CD4-positive, alpha-beta T cell treated with Interleukin-17A for 1 hour (primary cell): ENCODE measurements at places on chromosomes 1 and 21.

DNA sequence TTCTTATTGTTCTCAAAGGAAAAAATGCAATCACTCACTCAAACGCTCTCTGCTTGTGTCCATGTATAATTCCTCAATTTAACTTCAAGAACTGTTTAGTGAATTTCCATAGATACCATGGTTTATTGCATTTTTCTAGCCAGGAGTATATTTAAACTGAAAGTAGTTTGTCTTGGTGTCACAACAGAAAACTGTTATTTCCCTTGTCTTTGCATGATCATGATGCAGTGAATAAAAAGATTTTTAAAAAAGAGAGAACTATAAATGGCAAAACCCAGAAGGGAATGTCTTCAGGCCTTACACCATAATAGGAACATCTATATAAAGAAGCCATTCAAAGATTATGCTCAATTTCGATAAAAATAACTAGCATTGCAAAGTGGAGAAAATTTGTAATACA is 523.5 kb upstream of the ADGRL4 start:
- DNase-seq, result no peak

DNA sequence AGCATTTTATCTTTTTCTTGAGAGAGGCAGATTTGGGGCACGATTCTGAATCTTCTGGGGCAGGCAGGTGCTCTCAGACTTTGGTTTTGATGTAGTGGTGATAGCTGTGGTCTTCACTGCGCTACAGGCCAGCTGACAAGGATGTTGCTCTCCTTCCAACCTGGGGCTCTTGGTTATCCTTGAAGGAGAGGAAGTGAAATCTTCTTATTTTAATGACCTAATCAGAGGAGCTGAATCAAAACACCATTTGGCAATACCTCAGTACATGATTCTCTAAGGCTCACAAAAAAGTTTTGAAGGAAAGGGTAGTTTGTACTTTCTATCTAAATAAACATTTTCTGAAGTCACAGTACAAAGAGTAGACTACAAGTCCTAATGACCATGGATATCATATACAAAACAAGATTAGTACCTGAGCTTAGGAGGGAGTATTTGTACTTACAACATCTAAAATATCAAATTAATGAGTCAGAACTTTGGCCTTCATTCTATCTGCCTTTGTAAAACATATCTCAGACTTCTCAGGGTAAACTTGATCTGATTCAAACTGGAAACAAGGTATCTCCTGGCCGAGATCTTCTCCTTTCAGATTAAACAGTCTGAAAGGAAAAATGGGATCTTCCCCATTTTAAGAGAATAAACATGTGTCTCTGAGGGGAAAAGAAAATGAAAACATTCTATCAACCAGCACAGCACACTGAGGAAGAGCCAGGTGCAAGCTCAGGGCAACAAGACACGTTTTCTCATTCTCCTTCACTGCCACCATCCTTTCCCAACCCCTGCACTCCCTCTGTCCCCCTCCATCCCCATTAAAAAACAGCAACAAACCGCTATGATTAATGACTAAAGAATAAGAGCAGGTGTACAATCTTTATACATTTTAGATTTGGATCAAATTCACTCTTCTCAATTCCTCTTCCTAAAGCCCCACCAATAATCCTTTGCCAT is 69.2 kb downstream of the SH3GLB1 start:
- no peak for DNase-seq

GRCh38 chr1:54973205-54973921 is 7.1 kb upstream of the TMEM61 start:
- no peak for DNase-seq

- DNase-seq, result no peak
These were observed 111.6 kb downstream of the RGS2 start for GRCh38 chr1:192920412-192920811.

GRCh38 chr1:112674986-112675727 is 698 bp downstream of the MOV10 start:
- DNase-seq, result peak; percentile 24

DNA sequence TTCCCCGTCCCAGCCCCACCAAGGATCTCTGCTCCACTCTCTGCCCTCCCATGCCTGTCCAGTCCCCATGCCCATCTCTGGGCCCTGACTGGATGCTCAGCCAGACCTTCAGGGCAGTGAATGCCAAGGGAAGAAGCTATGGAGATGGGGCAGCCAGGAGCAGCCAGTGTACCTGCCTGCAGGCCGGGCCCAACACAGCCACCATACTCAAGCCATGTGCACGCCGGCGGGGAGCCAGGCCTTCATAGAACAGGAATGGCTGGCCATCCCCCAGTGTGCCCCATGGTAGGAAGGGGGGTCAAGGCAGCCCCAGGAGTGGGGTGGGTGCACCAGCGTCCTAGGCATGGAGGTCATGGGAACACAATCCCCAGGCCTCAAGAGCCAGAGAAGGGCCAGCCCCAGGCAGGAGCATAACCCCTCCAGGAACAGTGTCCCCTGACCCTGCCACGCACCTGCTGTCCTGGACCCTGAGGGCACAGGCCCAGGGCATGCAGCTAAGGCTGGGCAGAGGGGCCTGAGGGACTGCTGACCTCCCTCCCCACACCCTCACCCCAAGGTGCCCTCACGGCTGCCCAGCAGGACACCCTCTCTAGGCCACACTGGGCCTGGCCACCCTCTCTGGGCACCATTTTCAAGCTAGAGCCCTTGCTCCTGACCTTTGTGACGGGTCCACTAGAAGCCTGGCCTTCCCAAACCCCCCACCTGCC is 20.3 kb upstream of the ARF1 start:
- DNase-seq, result no peak

- DNase-seq, result no peak
These were observed 359.0 kb upstream of the PTBP2 start for GRCh38 chr1:96362623-96363022.

GRCh38 chr1:30840904-30841598 is 67.5 kb downstream of the SDC3 start:
- DNase-seq, result no peak

- DNase-seq, result no peak
These were observed 12.8 kb upstream of the E2F2 start for GRCh38 chr1:23543707-23544443.

DNA sequence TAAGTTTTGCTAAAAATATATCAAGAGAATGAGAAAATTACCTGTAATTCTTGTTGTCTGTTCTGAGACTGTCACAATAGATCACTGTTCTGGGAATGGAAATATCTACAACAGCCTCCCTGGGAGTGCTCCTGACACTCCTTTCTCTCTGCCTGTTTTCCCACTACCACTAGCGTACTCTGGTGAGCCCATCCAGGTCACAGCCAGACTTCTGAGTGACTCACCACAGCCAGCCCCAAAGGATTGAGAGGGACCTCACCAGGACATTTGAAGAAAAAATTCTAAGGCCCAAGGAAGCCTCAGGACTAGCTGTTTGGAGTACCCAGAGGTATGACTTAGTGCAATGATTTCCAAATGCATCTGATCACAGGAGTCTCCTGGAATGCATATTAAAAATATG is 39.0 kb upstream of the TADA1 start:
- no peak for DNase-seq

DNA sequence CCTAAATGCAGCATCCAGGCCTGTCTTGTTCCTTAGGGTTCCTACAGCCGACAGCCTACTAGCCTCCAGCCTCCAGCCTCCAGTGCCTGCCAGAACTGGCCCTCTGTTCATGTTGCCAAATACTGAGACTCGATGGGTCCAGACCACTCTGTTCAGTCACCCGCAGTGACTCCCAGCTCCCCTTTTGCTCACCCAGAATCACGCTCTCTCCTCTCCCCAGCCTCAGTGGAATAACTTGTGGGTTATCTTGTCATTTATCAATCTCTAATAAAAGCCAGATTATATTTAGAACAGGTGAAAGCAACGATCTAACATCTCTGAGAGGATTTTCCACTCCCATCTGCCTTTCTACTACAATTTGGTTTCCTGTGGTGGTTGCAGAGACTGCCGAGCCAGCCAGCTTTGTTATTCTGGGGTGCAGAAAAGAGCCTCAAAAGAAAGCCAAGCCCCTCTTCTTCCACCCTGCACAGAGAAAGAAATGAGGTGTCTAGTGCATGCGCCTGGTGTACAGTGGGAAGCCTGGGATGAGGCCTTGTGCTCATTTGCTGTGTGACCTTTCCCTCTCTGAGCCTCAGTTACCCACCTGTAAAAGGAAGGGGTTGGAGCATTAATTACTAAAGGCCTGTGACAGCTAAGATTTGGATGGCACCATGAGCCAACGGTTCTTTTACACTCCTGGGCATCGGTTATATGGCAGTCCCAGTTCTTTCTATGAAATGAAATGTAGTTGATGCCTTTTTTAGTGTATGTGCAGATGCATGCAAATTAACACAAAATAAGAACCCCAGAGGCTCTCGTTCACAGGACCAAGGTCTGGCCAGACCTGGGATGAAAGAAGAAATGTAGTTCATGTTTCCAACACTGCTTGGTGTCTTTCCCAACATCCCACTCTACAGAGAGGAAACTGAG is 42.9 kb upstream of the ID3 start:
- no peak for DNase-seq

DNA sequence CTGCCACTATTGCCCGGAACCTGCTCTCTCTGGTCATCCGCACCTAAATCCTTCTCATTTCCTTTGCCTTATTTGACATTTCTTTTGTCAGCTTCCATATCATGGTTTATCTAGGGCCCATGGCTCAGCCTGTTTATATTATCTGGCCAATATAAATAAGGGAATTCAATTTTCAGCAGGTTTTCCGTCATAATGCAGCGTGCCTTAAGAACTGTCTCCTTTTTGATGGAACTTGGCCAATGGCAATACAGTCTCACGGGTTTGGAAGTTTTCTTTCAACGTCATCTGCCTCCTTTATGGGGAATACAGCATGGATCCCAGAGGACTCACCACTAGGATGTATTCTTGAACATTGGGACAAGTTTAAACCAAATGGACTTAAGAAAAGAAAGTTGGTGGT is 77.8 kb upstream of the KIAA0040 start:
- no peak for DNase-seq

GRCh38 chr1:167208624-167208976 is 12.1 kb upstream of the POU2F1 start:
- DNase-seq, result no peak

GRCh38 chr1:150578272-150579109 is 919 bp downstream of the MCL1 start:
- DNase-seq, result peak; percentile 68

GRCh38 chr1:27489501-27489972 is 430 bp downstream of the WASF2 start:
- no peak for DNase-seq

DNA sequence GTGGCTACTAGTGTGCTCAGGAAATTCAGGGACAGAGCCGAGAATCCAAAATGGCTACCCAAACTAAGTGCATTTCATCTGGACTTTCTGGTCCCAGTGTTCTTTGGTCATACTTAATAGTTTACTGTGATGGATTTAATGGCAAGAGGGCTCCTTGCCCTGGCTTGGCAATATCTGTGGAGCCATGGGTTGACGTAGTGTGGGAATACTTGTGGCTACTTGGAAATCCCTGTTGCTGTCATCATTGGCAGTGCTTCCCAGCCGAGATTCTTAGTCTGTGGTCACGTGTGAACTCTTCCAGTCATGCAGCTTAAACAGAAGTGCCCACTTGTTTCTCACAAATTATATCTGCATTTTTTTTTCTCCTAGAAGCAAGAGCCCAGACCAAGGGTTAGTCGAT is 198.9 kb downstream of the HS2ST1 start:
- DNase-seq, result no peak

DNA sequence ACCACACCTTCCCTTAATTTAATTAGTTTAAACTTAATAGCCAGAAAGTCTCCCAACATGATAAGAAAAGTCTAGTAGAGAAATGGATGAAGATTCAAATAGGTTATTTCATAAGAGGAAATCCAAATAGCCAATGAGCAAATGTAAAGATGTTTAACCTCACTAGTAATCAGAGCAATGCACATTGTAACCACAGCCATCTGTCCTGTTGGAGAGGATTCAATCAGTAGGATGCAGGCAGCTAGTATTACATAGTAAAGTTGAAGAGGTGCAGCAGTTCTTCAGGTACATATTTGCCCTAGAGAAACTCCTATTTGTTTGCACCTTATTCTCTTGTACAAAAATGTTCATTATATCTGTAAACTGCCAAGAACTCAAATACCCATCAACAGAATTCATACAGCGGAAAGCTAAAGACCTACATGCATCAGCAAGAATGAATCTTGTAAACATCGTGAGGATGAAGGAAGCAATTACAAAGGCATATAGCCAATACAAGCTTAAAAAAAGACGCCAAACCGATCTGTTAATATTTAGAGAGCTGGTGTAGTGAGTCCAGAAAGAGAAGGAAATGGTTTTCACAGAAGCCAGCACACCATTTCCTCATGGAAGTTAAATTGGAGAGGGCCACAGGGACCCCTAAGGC is 27.9 kb downstream of the DIP2A start:
- DNase-seq, result no peak

DNA sequence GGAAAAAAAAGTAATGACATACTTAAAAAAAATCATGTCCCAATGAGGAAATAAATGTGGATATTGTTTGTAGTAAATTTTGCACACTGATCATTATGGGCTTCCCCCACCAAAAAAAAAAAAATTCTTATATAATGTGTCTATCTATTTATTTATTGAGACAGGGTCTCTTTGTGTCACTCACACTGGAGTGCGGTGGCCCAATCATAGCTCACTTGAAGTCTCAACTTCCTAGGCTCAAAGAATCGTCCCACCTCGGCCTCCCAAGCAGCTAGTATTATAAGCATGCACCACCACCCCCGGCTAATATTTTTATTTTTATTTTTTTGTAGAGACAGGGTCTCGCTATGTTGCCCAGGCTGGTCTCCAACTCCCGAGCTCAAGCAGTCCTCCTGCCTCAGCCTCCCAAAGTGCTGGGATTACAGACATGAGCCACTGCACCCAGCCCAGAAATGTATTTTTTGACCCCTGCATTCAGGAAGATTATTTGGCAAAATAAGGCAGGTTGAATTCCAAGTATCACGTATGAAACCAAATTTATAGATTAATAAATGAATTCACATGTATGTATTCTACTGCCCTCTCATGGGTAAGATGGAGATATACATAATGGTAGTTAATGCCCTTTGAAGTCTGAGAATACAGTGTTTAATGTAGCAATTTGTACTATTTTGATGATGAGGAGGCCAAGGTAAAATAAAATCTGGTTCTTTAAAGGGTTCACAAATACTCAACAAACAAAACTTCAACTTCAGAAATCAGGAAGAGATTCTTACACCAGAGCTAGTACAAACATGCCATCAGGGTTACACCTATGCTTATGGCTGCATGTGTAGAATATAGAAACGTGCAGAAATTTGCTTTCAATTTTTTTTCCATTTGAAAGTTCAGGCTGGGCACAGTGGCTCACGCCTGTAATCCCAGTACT is 1.4 kb upstream of the DENND2C start:
- DNase-seq, result peak; percentile 27

- no peak for DNase-seq
These were observed 100.3 kb downstream of the CACNA1E start for GRCh38 chr1:181583598-181583997.

GRCh38 chr1:89907727-89908212 is 86.9 kb downstream of the LRRC8D start:
- DNase-seq, result no peak

DNA sequence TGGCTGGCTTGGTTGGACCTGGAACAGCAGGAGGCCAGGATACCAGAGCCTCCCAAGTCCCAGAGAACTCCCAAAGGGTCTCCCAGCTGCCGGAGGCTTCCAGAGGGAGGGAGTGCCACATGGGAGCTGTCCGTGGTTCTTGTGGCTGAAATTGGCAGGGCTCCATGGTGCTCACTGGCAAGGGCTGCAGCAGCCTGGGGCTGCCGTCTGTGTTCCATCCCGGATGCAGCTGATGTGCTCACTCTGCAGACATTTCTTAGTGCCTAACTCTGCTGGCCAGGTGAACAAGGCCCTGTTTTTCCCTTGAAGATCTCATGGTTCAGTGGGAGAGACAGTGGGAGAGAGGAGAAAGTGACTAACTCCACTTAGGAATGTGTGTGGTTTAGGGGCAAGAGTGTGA is 261.1 kb downstream of the CAMTA1 start:
- DNase-seq, result no peak
